Kidney (tissue), 22 donors: ENCODE measurements at places on chromosomes 6 and 20.

DNA sequence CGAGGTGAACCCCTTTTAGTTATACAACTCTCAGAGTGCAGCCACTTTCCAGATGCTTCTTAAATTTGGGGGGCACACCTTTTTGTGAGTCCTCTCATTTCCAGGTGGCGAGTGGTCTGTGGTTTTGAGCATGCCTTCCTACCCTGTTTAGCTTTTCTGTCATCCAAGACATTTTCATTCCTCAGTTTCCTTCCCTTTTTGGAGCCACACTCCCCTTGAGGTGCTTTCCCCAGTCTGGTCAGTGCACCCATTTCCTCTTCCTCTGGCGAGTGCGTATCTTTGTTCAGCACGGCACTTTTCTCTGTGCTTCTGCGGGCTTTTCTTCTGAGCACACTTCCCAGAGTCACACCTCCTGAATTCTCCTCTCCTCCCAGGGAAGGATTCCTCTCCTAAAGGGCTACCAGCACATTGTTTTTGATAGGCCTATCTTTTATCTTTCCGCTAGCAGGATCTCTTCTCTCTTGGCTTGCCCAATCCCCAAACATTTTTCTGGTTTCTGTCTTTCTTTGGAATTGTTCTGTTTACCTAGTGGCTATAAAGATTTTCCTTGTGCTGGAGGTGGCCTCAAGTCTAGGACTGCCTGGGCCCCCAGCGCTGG lies 1.4 kb downstream of the PHF20 start:
- no peak for DNase-seq

DNA sequence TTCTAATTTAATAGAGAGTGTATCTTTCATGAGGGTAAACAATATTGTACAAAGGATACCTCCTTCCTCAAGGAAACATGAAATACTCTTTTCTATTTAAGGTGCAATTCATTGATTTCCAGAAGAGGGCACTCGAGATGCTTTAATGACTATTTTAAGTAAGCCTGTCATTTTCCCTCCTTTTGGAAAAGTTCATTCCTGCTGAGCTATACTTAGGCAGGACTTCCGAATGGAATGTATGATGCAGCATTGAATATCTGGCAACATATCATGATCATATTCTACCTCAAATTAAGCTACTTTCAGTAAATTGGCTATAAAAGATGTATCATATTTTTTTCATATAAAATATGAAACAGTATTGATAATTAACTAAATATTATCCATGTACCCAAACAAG lies 5.0 kb downstream of the DST start:
- peak; percentile 80 for DNase-seq

DNA sequence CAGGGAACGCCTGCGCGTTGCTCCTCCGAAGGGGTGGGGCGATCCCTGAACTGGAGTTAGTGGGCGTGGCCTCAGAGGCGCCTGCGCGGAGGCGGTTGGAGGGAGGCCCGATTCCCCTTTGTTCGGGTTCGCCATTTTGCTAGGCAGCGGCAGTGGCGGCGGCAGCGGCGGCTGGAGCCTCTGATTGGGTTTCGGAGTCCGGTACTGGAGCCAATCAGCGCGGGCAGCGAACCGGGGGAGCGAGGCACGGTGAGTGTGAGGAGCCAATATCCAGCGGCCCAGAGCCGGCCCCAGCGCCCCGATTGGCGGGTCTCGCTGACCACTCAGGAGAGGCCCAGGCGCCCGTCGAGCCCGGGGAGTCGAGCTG lies at the start of gene NFYA:
Gene NFYA (plus strand): TSS at position 139 of the 367 bp plus-strand sequence. CDS start 6,116 bp downstream, outside the sequence.
- DNase-seq, result no peak

DNA sequence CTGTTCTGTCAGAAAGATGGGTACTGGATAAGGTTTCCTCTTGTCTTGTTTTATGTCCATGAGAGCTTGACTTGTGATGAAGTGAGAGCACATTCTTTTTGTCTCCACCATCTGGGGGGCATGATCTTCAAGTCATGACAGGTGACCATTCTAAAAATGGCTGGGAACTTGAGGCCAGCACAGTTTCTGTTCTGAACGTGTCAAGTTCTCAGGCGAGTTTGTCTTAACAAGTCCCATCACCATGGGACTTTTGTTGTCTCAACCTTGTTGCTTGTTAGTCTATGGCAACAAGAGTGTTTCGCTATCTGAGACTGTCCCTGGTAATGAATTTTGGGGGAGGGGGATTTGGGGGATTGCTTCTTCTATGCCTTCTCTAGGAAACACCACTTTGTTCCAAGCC lies 25.6 kb upstream of the ENPP4 start:
- DNase-seq, result no peak

DNA sequence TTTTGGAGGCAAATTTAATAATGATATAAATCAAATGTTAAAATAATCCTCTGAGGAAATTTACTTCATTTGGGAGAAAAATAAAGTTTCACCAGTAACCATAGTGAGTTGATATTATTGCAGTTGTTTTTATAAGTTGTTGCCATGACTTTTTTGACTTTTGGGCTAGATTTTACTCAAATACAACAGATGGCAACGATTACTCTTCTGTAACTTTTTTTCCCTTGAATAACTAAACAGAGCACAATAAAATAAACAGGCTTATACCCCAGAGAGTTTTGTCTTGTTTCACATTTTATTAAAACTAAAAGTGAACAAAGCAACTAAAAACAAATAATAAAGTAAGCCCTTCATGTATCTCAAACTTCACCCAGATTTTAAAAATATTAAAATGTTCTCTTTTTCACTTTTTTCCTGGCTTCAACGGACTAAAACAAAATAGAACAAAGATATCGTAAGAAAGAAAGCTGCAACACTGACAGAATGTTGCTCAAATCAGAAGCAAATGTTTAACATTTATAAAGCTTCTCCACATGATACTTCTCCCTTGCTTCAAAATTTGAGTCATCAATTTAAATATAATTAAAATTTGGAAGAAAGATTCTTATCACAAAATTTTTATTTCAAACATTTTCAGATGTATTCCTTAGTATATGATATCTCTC lies 42.5 kb upstream of the BMP5 start:
- DNase-seq, result peak; percentile 52

GRCh38 chr6:110338820-110339470 lies 19.2 kb downstream of the METTL24 start:
- no peak for DNase-seq

DNA sequence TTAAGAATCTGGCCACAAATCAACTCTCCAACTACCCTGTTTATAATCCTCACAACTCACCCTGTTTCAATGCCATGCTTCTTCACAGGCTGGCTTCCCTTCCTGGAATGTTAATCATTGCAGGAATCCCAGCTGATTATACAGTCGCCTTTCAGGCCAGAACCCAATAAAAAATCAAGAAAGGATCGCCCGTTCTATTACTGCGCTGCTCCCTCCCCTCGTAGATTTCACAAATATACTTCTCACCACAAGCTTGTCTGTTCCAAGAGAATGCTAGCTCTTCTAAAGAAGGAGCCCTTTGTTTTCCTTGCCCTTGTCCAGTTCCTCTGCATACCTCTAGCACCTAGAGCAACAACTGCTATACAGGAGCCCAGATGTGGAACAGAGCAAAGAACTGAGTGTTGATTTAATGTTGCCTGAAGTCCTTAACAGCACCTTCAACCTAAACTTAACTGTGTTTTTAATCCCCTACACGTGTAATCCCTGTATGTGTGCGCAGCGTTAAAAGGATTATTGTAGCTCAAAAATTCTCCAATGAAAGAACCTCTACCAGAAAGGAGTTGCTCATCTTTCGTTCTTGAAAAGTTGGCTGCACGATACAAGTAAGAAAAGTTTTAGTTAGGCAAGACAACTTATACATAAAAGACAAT lies 988 bp downstream of the ECHDC1 start:
- DNase-seq, result peak; percentile 76
